ENCODE measurements at places on chromosomes 7 and 10. TPM values are rescaled to one million over a fixed set of nuclear protein-coding genes. Genes with fewer than 3 reads are reported as not detected.

GRCh38 chr10:28570598-28570997, 37.7 kb downstream of the WAC start:
- DNase-seq = no peak

GRCh38 chr7:37598824-37599223, 84.7 kb upstream of the GPR141 start:
- no peak for DNase-seq

DNA sequence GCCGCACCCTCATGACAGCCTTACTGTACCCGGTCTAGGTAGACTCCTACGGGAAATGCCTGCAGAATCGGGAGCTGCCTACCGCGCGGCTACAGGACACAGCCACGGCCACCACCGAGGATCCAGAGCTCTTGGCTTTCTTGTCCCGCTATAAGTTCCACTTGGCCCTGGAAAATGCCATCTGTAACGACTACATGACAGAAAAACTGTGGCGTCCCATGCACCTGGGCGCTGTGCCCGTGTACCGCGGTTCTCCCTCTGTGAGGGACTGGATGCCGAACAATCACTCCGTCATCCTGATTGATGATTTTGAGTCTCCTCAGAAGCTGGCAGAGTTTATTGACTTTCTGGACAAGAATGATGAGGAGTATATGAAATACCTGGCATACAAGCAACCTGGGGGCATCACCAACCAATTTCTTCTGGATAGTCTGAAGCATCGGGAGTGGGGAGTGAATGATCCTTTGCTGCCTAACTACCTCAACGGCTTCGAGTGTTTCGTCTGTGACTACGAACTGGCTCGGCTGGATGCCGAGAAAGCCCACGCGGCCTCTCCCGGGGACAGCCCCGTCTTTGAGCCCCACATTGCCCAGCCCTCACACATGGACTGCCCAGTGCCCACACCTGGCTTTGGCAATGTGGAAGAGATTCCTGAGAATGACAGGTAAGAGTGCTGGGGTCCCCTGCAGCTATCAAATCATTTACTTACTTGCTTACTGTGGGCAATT, 8.5 kb upstream of the CHCHD1 start:
- peak; percentile 20 for DNase-seq

- no peak for DNase-seq
Measured at GRCh38 chr10:18178854-18179483, 38.7 kb downstream of the CACNB2 start.

DNA sequence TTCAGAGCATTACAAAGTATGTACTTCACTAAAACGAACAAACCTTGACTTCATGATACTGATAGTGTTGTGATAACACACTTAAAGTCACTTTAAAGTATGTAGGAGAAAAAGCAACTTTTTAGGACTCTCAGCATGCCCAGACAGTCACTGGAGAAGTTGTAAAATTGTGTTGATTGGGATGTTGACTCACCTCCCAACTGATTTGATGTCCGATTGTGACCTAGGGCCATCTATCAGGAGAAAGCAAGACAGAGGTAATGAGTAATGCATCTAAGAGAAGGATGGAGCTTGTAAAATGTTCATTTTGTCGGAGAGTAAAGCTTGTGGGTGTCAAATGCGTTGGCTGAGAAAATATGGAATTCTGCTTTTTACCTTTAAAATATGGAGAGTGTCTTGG, 135.4 kb upstream of the SEMA3D start:
- no peak for DNase-seq

DNA sequence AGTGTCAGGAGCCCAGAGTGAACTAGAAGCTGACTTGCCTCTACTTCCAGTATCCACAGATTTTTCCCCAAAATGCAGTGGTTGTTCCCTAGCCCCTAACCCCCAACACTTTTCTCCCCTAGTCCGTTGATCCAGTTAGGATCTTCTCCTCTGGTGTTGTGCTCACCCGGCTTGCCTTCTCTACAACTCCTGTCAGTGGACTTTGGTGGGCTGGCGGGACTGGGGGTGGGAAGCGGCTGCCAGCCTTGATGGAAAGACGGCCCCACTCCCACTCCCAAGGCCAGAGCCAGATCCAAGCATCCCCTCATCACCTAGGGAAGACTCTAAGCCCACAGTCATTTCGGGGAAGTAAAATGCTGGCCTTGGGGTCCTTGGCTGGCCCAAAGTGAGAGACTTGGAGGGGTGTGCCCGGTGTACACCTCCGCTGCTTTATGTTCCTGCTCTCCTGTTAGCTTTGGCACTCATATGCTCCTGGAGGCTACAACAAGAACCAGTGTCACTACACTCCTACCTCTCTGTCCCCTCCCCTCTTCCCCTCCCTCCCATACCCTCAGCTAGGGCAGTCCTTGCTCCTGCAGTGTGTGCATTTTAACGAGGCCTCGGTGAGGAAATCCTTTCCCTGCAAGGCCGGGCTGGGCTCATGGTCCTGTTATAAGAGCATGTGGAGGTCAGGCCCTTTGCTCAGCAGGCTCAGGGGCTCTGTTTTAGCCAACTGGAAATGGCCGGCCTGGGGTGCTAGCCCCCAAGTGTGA, 930 bp upstream of the HOXA10 start:
- no peak for DNase-seq

- no peak for DNase-seq
Measured at GRCh38 chr7:155310425-155311114, 12.9 kb downstream of the INSIG1 start.

- DNase-seq = peak; percentile 89
Measured at GRCh38 chr10:125149036-125149679, 11.2 kb downstream of the CTBP2 start.

DNA sequence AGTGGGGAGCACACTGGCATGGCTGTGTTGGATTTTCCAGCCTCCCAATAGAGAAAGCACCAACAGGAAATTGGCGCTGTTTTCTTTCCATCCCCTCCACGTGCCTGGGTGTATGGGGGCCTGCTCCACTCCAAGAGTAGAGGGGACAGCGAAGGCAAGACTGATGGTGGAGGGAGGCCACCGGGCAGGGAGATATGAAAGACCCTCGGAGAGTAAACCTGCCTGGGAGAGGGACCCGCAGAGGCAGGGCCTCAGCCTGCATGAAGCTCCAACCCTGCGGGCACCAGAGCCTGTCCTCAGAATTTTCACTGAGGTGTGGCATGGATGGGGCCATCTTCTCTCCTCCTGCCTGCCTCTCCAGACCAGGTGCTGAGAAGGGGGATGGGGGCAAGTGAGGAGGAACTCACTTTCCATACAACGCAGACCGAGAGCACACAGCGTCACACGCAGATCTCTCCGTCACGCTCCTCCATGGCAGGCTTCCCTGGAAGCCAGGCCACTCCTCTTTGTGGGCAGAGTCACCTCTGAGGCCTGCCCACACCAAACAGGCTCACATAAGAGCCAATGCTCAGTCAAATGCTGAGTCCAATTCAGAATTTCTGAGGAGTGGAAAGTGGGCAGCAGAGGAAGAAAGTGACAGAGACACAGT, 18.8 kb downstream of the ANXA11 start:
- peak; percentile 30 for DNase-seq

DNA sequence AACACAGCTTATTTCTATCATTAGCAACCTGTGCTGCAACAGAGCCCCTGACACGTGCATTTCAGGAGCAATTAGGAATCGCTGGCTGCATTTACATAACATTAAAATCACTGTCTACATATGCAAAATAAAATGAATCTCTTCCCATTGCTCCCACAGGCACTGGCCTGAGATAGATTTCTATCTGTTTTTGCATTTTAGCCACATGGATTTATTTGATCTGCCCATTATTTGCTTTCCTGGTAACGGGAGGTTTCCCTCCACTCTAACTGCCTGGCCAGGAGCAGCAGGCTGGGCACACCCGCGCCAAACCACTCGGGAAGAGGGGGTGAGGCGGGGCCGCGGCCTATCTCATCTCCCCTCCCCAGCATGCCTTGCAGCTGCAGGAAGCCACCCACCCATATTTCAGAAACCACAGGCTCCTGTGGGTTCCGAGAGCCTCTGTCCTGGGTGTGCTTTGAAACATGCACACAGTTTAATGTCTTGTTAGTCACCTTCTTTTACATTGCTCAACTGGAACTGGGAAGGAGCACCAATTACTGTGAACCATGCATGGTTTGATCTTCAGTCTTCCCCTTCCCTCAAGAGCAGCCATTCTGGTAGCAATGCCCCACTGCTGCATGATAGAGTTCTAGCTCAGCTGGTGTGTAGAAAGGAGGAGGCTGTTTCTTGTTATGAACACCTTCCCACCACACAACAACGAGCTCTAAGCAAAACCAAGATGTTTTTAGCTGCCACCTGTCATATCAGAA, 37.7 kb upstream of the IKZF1 start:
- no peak for DNase-seq

GRCh38 chr7:141071855-141072547, 1.9 kb upstream of the TMEM178B start:
- no peak for DNase-seq

GRCh38 chr10:114406455-114406854, 2.2 kb upstream of the AFAP1L2 start:
- DNase-seq = no peak

DNA sequence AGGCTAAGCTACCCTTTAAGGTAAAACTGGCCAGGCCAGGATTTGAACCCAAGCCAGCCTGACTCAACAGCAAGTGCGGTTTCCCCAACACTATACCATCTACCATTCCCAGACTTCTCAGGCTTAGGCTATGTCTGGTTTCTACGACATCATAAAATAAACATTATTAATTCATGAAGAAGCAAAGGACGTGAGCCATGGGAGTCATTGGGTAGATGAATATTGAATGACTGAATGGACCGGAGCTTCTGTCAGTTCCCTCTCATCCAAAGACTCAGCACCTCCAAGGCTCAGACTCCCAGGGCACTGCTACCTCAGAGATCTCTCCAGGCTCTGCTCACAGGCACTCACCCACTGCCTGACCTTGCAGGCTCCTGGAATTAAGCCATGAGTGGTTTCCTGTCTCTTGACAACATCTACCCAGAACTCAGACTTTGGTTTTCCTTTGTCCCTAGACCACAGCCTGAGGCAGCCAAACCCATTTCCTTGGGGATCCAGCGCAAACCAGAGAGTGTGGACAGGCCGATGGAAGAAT, 64.6 kb upstream of the STEAP1B start:
- DNase-seq = peak; percentile 85

- no peak for DNase-seq
Measured at GRCh38 chr10:43817368-43817767, 168.7 kb upstream of the ZNF32 start.

GRCh38 chr10:132369636-132370185, 27.3 kb upstream of the PWWP2B start:
- DNase-seq = no peak

DNA sequence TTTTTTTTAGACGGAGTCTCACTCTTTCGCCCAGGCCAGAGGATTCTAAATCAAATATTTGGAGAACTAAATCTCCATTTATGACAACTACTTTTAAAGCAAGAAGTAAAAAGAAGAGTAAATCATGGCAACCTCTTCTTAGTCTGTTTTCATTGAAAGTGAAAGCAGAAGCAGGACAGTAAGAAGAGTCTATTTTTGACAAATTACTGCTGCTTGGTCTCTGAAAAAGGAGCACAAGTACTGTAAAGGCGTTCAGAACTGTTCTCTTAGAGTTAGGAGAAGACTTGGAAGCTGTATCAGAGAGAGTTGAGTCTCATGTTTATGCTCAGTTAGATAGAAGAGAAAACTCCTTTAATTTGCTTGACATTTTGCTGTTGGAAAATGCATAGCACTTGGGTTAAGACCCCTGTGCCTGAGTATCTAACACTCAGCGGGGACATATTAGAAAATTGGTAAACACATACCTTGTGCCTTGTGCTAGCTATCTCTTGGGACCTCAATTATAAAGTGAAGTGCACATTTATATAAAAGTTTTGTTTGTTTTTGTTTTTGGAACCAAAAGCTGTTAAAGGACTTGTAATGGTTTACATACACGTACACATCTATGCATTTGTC, 433.0 kb downstream of the ANKRD7 start:
- DNase-seq = no peak

- DNase-seq = no peak
Measured at GRCh38 chr7:50397320-50397970, 52.7 kb downstream of the FIGNL1 start.

Gene ADRB1
- total RNA-seq = 19.0 TPM

Gene CFAP58
- 0.85 TPM for total RNA-seq

Gene LEP
- total RNA-seq = not detected

Gene BTAF1
- 36.0 TPM for total RNA-seq

Gene BICC1
- 2.6 TPM for total RNA-seq

Gene STOX1
- 0.34 TPM for total RNA-seq

Gene GPRIN2
- total RNA-seq = 0.09 TPM

Gene SYNPO2L
- not detected for total RNA-seq

Gene LRRC4
- total RNA-seq = 1.0 TPM

Gene LDB3
- not detected for total RNA-seq

Gene CTAGE8
- total RNA-seq = not detected

Gene C10orf143
- 0.14 TPM for total RNA-seq

Gene EIF5AL1
- 0.51 TPM for total RNA-seq

All from dermis blood vessel endothelial cell (primary cell).